ENCODE measurements at places on chromosomes 13 and 19.

DNA sequence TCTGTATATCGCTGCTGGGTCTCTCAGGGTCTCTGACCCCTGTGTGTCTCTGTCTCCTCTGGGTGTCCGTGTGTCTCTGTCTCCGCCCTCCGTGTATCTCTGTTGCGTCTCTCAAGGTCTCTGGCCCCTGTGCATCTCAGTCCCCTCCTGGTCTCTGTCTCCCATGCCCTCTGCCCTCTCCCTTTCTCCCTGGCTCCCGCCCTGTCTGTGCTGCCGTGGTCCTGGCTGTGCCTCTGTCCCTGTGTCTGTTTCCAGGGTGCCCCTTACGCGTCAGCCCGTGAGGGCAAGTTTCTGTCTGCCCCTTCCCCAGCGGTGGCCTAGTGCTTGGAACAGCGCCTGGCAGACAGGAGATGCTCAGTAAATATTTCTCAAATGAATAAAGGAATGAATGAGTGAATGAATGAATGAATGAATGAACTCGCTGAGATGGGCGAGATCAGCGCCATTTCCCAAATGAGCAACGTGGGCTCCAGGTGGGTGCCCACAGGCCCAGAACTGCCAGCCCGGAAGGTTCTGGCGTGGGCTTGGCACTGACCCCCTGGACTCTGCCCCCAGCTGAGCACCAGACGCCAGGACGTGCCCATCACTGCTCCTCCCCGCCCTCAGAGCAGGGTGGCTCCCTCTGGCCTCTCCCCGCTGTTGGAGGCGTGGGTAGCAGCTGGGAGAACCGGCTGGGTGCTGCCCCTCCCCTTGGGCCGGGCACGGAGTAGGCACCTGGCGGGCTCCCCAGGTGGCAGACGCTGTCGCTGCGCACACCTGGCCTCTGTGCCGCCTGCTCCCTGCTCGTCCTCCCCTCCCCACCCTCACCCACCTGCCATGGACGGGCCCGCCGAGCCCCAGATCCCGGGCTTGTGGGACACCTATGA is at the start of gene SULT2B1:
Gene SULT2B1 (plus strand): TSS at position 736 of the 866 bp plus-strand sequence. CDS start 81 bp downstream, at position 817.
- peak; percentile 89 for DNase-seq

GRCh38 chr13:46812301-46812797 is 15.4 kb upstream of the ESD start:
- no peak for DNase-seq

DNA sequence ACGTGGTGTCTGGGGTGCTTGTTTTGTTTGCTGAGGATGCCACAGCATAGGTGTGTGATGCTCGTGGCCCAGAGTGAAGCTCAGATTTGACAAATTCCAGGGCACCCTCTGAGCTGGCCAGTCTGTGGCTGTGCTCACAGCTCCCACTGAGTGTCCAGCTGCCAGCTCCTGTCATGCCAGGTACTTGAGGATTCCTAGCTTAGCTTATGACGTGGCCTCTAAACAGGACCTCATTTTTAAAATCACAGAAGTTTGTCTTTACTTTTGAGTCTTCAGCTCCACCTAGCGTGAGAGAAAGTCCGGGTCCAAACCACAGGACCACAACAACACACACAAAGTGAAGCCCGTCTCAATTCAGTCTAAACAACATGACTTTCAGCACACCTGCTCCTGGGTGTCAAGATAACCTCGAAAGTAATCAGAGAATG is 117.3 kb downstream of the RAB20 start:
- DNase-seq: peak; percentile 18

DNA sequence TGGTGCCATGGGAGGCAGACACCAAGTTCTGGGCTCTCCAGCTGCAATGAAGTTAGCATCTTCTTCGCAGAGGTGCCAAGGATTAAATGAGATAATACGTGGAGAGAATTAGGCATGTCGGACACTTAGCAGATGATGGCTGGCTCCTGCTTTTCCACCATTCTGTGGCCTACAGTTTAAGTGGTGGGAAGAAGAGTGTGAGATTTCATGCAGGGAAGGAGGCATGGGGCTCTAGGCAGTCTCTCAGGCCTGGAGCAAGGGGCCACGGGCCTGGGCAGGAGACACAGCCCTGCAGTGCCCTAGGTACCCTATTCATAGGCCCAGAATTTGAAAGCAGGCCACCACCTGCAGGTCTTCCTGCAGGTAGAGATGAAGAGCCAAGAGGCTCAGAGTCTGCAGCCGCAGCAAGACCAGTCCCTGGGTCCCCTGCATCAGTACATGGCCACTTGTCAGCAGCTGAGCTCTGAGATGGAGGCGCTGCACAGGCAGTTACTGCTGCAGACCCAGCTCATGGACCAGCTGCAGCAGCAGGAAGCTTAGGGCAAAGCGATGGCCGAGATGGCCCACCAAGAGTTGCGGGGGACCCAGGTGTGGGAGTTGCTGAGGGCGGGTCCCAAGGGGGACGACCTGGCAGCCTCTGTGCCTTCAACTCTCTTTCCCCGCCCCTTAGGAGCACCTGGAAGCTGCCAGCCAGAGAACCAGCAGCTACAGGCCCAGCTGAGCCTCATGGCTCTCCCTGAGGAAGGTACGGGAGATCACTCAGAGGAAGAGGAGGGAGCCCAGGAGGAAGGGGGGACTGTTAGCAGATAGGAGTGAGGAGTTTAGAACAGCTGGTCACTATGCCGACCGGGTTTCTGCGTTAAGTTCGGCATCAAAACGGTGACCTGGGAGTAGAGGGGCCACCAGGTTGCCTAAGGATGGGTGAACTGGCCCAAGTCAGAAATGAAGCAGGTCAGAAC is 33.2 kb upstream of the ZNF492 start:
- no peak for DNase-seq

GRCh38 chr13:75458696-75459422 is 23.1 kb downstream of the TBC1D4 start:
- peak; percentile 96 for DNase-seq

DNA sequence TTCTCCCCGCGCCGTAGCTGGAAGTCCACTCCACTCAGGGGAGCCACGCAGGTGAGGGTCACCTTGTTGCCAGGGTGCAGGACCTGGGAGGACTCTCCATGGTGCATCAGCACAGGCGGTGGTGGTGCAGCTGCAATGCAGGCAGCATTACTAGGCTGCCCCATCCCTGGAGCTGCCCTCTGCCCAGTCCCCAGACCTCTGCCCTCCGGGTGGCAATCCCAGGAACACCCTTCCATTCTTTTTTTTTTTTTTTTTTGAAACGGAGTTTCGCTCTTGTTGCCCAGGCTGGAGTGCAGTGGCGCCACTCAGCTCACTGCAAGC is 1.8 kb downstream of the A1BG start:
- DNase-seq: no peak

DNA sequence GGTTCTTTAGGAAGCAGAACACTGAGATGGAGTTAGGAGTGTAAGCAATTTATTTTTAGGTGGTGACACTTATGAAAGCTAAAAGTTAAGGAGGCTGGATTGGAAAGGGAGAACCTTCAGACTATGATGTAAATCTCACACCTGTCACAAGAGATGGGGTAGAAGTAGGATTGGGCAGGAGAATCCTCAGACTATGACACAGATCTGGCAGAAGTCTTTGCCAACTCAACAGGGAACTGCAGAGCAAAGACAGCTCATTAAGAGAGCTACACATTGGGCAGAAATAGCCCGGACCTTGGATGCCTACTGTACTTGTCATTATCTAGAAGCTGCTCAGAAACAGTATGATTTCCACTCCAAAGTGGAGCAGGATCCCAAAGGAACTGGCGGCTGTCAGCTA is 134.4 kb downstream of the DNAJC15 start:
- no peak for DNase-seq

GRCh38 chr19:56491399-56491798 is 14.3 kb upstream of the ZNF667 start:
- DNase-seq: no peak

GRCh38 chr13:68368922-68369321 is 1138.8 kb upstream of the PCDH9 start:
- no peak for DNase-seq

DNA sequence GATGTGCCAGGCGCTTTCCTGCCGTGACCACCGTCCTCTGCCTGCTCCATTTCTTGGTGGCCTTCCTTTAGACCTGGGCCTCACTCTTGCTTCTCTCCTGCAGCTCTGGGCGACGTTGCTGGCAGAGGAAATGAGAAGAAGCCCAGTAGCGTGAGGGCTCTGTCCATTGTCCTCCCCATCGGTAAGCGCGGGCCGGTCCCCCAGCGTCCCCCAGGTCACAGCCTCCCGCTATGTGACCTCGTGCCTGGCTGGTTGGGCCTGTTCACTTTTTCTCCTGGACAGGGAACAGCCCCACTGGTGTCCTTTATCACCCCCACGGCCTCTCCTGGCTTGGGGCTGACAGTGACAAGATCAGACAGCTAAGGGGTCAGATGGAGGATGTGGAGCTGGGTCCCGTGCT is 27.7 kb downstream of the SPC24 start:
- no peak for DNase-seq

DNA sequence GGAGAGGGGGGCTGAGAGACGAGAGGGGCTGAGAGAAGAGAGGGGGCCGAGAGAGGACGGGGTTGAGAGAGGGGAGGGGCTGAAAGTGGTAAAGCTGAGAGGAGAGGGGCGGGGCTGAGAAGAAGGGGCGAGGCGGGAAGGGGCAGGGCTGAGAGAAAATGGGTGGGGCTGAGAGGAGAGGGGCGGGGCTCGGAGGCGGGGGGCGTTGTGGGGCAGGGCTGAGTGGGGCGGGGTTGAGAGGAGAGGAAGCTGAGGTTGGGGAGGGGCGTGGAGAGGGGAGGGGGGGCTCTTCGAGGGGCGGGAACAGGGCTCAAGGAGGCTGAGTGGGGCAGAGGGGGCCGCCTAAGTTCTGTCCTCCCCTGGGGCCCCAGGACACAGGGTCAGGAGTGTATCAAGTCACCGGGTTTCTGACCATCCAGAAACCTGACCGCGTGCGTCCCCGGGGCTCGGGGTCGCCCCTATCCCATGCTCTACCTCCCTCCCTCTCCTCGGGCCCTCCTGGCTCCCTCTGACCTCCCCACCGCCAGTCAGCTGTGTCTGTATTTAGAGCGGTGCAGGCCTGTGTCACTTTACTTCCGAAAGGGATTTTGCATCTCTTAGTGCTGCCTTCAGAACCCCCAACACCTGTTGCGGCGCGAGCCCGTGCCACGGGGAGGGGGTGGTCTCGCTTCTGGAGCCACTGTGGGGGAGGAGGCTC is 38.6 kb upstream of the SEMA6B start:
- DNase-seq: no peak

DNA sequence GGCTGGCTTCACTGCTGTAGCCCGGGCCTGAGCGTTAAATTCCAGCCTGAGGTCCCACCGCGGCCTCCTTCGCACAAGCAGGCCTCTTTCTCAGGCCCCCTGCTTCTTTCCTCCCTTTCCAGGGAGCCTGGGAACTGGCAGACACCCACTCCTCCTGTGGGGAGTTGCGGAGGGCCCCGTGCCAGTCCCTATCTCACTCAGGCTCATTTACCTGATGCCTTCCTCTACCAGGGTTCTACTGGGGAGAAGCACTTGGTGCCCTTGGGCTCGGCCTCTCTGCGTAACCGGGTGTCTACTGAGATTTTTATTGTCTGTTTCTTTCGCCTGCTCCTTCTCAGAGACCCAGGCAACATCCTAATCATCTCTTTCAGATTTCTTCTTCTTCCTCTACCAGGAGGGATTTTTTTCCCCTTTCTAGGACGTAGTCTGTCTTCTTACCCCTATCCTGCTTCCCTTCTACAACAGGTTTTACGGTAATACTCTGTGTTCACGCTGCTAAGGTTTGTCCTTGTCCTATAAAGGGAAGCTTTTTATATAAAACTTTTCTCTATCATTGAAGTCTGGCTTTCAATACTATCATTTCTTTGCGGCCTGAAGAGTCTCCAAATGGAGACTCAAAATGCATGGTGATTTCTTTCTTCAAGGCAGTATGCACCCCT is 135.4 kb upstream of the GPR12 start:
- DNase-seq: no peak

- DNase-seq: no peak
Measured at GRCh38 chr13:89660752-89661151, 1686.7 kb upstream of the MIR17HG start.

- DNase-seq: no peak
Measured at GRCh38 chr13:77016251-77016812, 10.6 kb downstream of the FBXL3 start.

- DNase-seq: no peak
Measured at GRCh38 chr13:48446464-48446863, 33.6 kb upstream of the LPAR6 start.

- no peak for DNase-seq
Measured at GRCh38 chr19:6472713-6473112, 8.6 kb downstream of the CRB3 start.

DNA sequence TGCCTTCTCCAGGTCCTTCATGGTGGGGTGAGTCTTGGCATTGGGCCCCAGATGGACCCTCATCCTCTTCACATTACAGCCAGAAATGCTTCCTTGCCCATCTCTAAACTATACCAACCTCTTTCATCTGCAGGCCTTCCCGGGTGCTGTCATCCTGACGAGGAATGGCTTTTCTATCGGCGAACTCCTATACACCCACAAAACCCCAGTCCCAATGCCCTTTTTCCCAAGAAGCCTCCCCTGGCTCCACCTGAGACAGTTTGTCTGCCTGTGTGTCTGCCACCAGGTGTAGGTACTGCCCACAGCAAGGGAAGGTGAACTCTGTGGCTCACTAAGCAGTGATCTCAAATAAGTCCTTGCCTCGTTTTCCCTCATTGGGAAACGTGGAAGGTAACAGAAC is 55.3 kb downstream of the PTPRS start:
- DNase-seq: no peak

DNA sequence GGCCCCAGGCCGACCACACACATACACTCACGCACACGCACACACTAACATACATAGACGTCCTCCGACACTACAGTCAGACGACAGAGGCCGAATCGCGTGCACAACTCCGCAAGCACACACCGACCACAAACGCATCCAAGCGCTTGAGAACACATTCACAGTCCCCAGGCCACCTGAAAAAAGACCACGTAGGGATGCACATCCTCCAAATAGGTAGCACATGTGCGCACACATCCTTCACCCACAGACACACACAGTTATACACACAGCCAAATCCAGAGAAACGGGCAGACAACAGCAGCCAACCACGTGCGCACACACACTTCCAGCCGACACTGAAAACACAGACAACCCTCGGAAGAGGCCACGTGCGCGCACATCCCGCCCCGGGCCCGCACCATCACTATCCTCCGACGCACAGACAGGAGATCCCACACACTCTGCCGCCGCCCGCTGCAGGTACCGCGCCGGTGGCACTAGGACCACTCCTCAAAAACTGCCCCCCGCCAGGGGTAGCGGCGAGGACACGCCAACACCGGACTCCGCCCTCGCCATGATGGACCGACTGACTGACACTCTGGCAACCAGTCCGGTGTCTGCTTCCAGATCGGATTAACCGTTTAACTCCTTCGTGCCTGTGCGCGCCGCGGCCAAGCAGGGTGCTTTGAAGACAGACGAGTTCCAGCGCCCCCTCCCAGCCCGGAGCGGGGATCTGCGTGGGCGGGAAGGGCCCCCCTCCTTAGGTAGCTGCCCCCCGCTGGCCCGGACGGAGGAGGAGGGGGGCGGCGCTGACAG is 493 bp upstream of the PDE4A start:
- no peak for DNase-seq

GRCh38 chr19:48381178-48381950 is 10.0 kb downstream of the KDELR1 start:
- DNase-seq: no peak

Measured in NCI-H1417 (cell line).